Right ventricle myocardium inferior (tissue), 1 donor: ENCODE measurements at places on chromosomes 1 and 21.
A peak's percentile ranks its signal among the peaks of the same experiment; 100 is the strongest.

DNA sequence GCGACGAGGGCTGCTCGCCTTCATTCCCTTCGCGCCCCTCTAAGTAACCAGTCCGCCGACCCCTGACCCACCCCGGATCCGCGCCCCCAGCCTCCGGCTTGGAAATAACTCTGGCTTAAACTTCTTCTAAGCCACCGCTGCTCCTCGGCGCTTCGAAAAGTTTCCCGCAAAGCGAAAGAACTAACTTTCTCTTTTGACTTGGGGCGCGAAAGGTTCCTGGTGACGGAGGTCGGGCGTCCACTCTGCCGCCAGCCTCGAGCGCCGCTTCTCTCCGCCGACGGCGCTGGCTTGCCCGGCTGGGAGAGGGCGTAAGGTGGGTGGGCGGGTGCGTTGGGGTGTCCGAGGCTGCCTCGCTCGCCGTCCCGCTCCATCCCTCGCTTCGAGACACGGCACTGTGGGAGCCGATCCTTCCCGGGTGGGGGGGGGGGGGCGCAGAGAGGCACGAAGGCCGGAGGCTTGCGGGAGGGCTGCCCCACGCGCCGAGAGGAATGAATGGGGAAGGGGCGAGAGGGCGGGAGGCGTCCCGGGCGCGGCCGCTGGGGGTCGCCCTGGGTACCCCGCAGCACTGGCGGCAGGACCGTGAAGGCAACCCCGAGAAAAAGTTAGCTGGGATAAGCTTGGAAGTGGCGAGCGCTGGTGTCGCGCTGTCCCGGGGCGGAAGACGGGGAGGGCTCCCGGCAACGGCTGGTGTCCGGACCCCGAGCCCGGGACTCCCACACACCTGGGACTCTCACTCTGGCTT lies 569 bp downstream of the ATF3 start:
- peak; percentile 73 for DNase-seq

GRCh38 chr1:247552231-247552630 lies 3.3 kb downstream of the GCSAML start:
- no peak for DNase-seq

GRCh38 chr1:220991506-220991905 lies 112.3 kb downstream of the HLX start:
- no peak for DNase-seq

DNA sequence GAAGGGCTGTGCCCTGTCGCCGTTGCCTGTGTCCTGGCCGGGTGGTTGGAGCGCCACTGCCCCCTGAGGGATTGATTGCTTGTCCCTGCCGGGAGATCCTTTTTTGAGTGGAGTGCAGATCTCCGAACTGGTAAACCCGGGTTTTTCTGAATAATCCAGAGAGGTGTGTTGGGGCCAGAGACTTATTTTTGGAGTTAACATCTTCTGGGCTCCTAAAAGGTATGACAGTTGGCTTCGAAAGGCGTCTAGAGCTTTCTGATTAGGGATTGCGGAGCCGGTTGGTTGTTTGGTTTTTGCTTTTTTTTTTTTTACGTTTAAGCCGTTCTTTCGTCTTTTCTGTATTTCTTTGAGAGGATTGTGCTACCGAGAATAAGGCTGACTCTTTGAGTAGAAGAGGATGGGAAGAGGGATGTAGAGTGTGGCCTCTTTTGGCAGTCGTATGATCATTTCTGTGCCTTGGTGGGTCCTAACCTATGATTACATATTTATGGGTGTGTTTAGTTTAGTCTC lies 756 bp downstream of the RLF start:
- DNase-seq, result no peak

GRCh38 chr1:207954104-207954503 lies 43.2 kb upstream of the CD34 start:
- DNase-seq, result no peak

DNA sequence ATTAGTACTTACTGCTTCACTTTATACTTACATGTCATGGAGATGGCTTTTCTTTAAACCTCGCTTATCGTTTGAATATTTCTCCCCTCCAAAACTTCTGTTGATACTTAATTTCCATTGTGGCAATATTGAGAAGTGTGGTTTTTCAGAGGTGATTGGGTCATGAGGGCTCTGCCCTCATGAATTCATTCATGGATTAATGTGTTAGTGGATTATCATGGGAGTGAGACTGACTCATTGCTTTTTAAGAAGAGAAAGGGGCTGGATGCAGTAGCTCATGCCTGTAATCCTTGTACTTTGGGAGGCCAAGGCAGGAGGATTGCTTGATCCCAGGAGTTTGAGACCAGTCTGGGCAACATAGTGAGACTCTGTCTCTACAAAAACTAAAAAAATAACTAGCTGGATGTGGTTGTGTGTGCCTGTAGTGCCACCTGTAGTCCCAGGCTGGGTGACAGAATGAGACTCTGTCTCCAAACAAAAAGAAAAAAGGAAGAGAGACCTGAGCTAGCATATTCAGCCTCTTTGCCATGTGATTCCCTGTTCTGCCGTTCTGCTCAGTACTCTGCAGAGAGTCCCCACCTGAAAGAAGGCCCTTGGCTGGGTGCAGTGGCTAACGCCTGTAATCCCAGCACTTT lies 30.2 kb downstream of the RABGAP1L start:
- no peak for DNase-seq

GRCh38 chr1:112527266-112528010 lies 18.7 kb downstream of the WNT2B start:
- no peak for DNase-seq

GRCh38 chr1:222923506-222923905 lies 108.7 kb downstream of the DISP1 start:
- no peak for DNase-seq

DNA sequence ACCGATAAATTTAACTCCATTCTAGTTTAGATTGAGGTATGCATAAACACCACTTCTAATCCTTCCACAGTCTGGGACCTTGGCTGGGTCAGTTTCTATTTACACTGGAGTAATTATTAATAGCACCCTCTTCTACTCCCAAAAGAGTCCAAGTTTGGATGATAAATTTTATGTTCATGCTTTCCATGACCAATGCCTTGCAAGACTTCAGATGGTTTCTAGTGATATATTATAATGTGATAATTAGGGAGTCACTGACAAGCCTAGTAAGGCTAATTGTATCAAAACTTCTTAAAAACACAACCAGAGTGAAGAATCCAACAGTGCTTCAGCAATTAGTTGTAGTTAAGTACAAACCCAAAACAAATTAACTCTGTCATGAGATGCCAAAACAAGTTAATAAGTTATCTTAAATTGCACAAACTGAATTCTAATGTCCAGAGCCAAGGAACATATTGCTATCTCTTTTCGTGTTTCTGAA lies 489.6 kb downstream of the TTLL7 start:
- no peak for DNase-seq

- no peak for DNase-seq
Observed at GRCh38 chr1:3097231-3097630, 28.2 kb downstream of the PRDM16 start.

DNA sequence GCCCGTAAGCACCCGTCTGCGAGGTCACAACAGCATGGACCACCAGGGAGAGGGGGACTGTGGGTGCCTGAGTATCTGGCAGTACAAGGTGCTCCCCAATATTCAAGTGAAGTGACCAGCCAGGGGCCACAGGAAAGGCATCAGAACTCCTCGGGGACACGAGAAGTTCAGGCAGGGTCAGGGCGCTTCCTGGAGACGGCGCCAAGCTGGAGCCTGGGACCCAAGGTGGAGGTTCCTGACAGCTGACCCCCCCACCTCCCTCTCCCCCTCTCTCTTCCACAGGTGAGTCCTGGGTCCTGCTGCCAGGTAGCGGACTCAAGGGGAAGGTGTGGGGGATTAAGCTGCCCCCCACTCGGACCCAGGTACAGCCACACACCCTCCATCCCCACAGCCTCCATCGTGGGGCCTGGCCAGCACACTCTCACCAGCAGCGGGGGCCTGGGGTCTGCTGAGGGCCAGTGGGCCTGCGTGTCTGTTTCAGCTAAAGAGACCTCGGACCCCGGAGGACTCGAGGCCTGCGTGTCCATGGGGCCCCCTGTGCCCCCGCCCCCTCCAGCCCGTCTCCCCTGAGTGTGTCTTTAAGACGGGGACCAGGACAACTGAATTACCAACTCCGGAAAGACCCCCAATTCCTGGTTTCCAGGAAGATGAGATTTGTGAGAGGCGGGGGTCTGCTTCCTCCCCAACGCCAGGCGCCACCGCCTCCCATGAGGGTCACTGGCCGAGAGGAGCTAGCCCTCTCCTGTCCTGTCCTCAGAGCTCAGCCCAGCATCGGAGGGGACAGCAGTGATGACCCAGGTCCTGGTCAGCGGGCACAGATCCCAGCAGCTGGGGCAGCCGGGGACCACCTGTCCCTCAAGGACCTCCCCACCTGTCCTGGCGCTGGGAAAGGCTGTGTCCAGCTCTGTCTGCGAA lies 6.2 kb downstream of the TNFRSF18 start:
- peak; percentile 60 for DNase-seq
